ENCODE measurements at places on chromosomes 5 and 9.

DNA sequence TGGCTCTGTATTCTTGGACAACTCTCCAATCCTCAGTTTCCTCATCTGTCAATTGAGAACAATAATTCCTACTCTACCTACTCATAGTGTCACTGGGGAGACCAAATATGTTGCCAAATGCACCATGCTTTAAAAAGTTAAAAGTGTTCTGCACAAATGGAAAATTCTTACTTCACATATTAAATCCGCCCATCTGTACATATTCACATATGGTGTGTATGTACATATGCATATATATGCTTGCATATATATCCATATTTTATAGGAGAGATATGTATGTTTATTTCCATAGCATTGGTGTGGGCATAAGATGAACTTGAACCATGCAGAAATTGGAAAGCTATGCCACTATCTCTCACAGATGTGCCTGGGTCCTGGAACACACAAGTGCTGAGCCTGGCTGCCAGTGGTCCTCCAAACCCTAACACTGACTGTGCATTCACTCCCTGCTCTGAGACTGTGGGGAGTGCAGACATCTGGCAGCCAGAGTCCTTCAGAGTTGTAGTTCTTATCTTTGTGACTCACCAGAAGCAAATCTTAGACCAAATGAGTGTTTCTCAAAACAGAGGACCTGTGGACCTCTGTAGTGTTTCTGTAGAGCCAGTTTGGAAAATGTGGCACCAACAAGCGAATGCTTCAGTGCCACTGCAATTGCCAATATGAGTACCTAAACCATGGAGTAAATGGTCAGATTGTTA, 168.7 kb downstream of the GRIA1 start:
- DNase-seq: no peak

- DNase-seq: no peak
Observed at GRCh38 chr5:137738947-137739346, 3.1 kb upstream of the KLHL3 start.

GRCh38 chr5:33337637-33337992, 103.2 kb upstream of the TARS1 start:
- no peak for DNase-seq

DNA sequence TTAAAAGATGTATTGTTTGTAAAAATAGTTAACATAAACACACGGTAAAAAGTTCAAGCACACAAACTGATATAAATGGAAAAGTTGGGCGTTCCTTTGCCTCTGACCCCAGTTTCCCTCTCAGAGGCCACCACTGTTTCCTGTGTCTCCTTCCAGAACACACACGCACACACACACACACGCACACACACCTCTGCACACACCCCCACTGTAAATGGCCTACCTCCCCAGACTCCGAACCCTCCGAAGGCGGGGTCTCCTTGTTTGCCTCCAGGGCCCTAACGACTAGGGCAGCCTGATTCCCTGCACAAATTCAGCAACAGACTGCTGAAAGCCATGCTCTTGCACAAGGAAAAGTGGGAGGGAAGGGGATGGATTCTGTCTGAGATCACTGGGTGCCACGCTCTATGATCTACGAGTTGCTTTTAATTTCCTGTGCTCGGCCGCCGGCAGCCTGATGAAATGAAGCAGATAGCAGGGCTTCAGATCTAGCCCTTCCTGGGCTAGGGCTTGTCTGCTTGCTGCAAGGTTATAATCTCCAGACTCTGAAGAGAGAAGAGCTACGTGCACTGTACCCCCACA, 184.0 kb upstream of the IL12B start:
- no peak for DNase-seq

GRCh38 chr9:132869266-132869665, 8.8 kb downstream of the AK8 start:
- no peak for DNase-seq

DNA sequence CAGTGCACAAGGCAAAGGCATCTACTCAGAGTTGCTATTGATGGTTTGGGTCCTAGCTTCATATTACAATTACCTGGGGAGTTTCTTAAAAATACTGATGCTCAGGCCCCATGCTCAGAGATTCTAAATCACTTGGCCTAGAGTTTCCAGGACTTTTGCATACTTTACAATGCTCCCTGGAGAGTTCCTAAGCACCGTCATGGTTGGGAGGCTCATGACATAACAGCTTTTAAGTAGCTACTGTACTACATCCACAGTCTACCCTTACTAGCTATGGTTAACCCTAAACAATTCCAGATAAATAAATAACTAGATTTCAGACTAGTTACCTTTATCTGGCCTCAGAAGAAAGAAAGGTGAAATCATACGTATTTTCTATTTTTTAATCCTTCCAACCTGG, 414.4 kb downstream of the PDE4D start:
- DNase-seq: no peak

DNA sequence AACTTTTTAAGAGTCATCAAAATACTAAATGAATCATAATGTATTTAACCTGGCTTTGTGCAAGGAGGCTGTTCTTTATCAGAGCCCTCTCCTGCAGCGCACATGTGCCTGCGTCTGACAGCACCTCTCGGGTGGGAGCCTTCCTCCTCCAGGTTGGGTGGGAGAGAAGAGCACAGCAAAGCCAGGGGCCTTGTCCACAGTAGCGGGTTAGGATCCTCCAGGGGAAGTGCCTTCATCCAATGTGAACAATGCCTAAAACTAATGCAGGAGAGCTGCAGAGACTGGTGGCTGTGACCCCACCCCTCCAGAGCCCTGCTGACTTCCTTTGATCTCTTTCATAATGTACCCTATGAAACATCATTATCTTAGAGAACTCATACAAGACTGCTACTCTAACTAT, 10.2 kb downstream of the UBE2QL1 start:
- no peak for DNase-seq

Measured in anterior cingulate cortex (tissue), 58 donors.